RPMI7951 (cell line): ENCODE measurements at places on chromosomes 7 and 10. TPM values are rescaled to one million over a fixed set of nuclear protein-coding genes. Genes with fewer than 3 reads are reported as not detected.

DNA sequence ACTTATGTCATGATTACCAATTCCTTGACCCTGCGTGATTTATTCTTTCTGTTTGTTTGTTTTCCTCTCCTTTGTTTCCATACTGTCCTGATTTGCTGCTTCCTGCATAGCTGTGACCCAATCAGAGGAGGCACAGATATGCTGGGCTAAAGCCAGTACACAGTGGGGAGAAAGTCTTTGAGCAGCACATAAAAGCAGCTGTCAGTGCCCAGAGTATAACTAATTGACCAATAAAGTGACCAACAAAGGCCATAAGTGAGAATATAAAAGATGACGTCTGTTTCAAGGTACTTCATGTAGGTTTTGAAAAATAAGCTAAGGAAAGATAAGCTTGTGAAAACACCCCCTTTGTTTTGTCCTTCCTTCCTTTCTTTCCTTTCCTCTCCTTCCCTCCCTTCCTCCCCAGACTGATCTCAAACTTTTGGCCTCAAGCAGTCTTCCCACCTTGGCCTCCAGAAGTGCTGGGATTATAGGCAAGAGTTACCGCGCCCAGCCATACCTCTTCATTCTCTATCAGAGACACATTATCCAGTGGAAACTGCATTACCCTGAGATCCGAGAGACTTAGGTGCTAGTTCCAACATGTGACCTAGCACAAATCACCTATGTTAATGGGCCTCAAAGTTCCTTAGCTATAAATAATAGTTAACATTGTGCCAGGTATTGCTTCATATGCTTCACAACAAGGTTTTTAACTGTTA is 17.0 kb downstream of the BCAP29 start:
- DNase-seq, result no peak

The LFNG gene
- total RNA-seq, result 19.1 and 28.5 TPM in 2 replicates

- no peak for DNase-seq
These were observed 209.2 kb upstream of the SHH start for GRCh38 chr7:156021471-156021870.

GRCh38 chr7:112400141-112400540 is 50.1 kb upstream of the IFRD1 start:
- no peak for DNase-seq

DNA sequence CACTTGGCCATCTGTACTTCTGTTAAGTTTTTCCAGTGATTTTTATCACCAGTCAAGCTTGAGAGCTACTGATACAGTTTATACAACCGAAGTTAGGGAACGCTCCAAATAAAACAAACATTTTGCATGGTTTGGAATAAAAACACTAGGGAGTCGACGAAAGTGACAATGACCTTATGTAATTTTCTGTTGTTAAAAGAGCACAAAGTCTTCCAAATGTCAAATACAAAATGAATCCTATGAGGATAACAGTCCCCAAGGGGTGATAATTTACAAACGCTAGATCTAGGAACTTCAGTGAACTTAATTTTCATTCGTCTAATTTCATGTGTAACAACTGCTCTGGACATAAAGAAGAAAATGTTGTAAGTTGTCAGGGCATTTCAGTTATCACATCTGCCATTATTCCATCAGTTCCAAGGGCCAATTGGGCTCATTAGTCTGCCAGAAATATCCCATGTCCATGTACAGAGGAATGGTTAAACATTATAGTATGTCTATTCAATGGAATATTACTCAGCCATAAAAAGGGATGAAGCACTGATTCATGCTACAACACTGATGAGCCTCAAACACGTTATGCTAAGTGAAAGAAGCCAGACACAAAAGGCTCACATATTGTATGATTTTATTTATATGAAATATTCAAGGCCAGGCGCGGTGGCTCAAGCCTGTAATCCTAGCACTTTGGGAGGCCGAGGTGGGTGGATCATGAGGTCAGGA is 38.0 kb upstream of the CYTH3 start:
- no peak for DNase-seq

DNA sequence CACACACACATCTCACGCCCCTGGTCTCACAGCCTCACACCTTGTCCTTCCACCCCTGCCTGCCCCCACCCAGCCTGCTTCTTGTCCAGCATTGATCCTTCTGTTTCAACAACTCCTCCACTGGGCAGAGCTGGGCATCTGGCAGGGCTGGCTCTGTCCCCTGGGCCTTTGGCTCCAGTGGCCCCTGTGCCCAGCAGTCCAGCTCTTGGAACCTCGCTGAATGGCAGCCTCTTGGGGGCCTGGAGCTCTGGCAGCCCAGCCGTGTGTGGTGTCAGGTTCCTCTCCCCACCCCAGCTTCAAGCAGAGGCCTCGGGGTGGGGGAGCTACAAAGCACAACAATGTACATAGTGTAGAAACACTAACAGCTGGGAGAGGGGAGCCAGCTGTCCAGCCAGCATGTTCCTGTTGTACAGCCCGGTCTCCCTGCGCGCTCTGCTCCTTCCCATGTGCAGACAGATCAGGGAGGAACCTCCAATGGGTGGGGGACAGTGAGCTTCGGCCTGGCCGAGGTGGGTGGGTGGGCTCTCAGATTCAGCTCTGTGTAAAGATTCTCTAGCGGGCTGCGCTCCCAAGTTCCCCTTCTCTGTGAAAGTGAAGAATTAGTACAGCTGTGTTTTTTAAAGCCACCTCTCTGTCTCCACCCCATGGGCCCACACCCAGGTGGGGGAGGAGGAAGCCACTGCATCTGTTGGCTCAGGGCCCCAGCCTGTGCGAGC is 19.4 kb downstream of the ZMIZ2 start:
- no peak for DNase-seq

GRCh38 chr7:80563561-80564327 is 51.9 kb upstream of the GNAT3 start:
- peak; percentile 29 for DNase-seq

GRCh38 chr10:35726846-35727245 is 84.8 kb upstream of the FZD8 start:
- DNase-seq, result peak; percentile 38

DNA sequence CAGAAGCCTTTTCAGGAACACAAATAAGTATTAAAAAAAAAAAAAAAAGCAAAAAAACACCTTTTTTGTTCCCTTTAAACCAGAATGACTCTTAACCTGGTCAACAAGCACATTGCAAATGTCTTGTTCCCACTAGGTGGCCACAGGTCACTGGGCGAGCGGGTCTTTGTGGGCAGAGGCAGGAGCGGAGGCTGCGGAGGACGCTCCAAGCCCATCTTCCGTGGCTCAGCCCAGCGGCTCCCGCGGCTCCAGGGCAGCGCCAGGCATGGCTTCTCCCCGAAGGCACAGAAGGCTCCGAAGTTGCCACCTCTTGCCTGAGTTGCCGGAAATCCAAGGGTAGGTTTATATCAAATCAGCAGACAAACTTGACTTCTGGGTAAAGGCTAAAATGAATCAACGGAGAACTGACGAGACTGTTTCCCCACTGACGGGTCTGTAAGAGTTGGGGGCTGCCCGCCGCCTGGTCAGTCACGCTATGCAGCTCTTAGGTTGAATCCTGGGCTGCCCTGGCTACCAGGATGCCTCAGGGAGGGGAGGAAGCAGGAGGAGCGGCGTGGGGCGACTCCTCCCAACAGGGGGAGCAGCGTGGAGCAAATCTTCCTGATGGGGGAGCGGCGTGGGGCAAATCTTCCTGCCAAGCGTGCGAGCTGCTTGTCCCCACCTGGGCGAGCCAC is 144.5 kb downstream of the PTPRN2 start:
- DNase-seq, result no peak

The PAX4 gene
- total RNA-seq, result not detected in 2 replicates

- DNase-seq, result peak; percentile 20
These were observed 232.0 kb upstream of the CELF2 start for GRCh38 chr10:10785627-10786026.

The ZNRF2 gene
- 15.1 and 18.8 TPM in 2 replicates for total RNA-seq

The MTURN gene
- total RNA-seq, result 5.0 and 9.1 TPM in 2 replicates

GRCh38 chr7:2633538-2634266 is 1.9 kb downstream of the TTYH3 start:
- DNase-seq, result peak; percentile 96

- DNase-seq, result no peak
These were observed 66.8 kb downstream of the TRIL start for GRCh38 chr7:28891192-28891875.

- no peak for DNase-seq
These were observed 8.7 kb upstream of the GRIFIN start for GRCh38 chr7:2484868-2485267.

The CPA2 gene
- not detected in 2 replicates for total RNA-seq
